Endodermal cell (in vitro differentiated cells): ENCODE measurements at places on chromosomes 16 and 17. TPM values are rescaled to one million over a fixed set of nuclear protein-coding genes. Genes with fewer than 3 reads are reported as not detected.

Gene SLC12A3
- not detected in 2 replicates for total RNA-seq

GRCh38 chr16:14050291-14051027, 20.7 kb upstream of the MRTFB start:
- DNase-seq: peak; percentile 95

Gene MTSS2
- total RNA-seq: 24.0 and 28.7 TPM in 2 replicates

Gene ITGB4
- 3.4 to 8.2 TPM (median 5.1 TPM) in 3 replicates for total RNA-seq

DNA sequence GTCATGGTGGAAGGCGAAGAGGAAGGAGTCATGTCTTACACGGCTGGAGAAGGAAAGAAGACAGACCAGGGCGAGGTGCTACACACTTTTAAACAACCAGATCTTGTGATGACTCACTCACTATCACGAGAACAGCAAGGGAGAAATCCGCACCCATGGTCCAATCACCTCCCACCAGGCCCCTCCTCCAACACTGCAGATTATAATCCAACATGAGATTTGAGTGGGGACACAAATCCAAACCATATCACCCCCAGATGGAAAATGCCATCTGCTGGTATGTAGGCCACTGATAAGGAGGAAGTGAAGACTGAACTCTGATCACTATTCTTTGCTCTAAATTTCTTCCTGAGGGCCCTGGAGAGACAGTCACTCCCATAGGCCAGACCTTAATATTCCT, 7.5 kb upstream of the ITGAX start:
- no peak for DNase-seq

DNA sequence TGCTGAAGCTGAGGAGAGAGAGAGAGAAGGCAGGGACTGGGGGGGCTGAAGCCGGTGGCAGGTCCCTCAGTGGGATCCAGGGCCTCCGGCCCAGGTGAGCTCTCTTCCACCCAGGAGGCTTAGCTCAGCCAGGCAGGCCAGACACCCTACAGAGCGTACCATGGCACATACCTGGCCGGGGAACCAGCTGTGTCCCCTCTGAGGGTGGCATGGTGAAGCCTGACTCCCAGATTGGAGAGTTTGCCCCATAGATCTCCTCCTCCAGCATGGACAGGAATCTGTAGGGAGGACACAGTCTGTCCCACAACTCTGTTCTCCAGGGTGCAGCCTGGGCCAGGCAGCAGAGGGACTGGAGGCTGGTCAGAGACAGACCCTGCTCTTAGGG, 3.0 kb downstream of the KAT2A start:
- DNase-seq: no peak

Gene ETV4
- total RNA-seq: 83.0 and 83.5 TPM in 2 replicates

DNA sequence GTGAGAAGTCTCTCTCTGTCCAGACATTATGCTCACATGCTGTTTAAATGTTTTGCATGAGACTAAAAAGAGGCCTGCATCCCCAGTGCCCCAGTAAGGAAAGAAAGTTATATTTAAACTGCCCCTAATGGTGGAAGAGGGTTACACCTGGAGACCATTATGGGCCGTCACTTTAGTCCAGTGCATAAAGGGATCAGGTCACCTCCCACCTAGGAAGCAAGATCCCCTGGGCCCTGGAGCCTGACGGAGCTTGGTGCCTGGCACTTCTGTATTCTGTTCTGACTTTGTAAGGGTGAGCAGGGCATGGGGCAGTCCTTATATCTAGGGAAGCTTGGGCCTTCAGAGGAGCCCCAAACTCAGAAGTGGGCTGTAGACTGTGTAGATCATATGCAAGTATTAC, 67.9 kb downstream of the CPPED1 start:
- no peak for DNase-seq

DNA sequence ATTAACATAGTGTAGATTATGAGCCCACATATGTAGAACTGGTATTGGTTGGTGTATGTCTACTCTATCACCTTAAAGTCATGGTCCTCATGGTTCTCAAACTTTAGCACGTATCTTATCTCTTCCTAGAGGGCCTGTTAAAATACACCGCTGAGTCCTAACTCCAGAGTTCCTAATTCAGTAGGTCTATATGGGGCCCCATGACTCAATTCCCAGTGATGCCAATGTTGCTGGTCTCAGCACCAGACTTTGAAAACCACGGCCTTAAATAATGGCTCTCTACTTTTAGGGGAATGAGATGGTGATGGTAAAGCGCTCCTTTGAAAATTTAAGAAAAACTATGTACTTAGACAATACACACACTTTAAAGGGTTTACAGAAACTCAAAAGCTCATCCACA, 36.6 kb downstream of the SMURF2 start:
- no peak for DNase-seq

DNA sequence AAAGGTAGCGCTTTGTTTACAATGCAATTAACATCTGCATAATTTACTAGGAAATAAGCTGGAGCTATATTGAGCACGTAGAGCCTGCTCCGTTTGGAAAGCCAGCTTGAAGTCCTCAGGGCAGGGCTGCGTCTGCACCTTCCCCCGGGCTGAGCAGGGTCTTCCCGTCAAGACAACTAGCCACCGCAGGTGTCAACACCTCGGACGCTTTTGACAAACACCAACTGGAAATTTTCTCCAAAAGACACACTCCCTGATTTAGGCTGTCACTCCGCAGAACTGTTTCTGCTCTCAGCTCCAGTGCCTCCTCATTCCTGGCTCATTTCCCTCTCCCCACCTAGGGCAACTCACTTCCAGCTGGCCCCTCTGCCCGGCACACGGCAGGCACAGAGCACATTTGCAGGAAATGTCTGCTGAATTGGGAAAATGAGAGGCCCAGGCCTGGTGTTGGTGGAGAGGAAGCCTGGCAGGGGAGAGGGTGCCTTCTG, 170.3 kb downstream of the MAF start:
- DNase-seq: no peak

Gene CFAP97D1
- 0.21 TPM in 1 of 3 replicates, not detected in the others for total RNA-seq

Gene TBX4
- not detected in 2 replicates for total RNA-seq

- DNase-seq: peak; percentile 85
Observed at GRCh38 chr17:7886227-7887037, 2.2 kb upstream of the CHD3 start.

DNA sequence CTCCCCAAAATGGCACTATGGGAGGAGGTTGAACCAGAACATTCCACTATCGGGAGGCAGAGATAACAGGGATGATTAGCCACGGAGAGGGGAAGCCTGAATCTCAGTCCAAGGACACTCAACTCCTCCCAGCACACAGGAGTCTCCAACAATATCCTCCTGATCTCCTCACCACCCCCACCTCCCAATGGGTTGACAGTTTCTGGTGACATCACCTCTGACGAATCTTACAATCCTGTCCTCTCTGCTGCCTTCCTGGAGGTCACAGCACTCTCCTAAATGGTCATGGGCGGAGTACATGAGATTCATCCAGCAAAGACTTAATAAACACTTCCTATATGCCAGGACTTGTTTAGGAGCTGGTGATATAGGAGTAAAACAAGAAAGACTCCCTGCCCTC, 80.9 kb downstream of the SLC6A2 start:
- no peak for DNase-seq

Gene ZPBP2
- not detected in 3 replicates for total RNA-seq

DNA sequence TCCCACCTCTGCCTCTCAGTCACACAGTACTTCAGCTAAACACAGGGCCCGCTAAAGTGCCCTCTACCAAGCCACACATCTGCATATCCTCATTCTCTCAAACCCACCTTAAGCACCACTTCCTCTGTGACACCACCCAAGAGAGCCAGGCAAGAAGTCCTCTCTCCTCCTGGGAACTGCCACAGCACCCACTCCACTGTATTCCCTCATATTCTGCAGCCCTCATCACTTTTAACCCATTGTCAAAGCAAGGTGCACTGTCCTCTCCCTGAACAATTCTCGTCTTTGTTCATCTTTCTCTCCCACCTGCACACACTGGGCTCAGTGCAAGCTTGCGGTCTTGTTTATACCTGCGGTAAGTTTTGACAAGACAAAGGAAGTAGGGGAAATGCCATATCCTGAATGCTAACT, 13.6 kb downstream of the CHD9 start:
- no peak for DNase-seq

Gene MSLN
- total RNA-seq: 0.72 to 1.0 TPM (median 0.86 TPM) in 3 replicates

- DNase-seq: peak; percentile 94
Observed at GRCh38 chr17:38735161-38735997, 5.2 kb downstream of the CISD3 start.

Gene DPEP3
- 2.9 and 3.6 TPM in 2 replicates for total RNA-seq

Gene ZSCAN10
- total RNA-seq: 70.0 and 73.2 TPM in 2 replicates
